Esophagus squamous epithelium (tissue), 5 donors: ENCODE measurements at places on chromosomes 5 and 9.

DNA sequence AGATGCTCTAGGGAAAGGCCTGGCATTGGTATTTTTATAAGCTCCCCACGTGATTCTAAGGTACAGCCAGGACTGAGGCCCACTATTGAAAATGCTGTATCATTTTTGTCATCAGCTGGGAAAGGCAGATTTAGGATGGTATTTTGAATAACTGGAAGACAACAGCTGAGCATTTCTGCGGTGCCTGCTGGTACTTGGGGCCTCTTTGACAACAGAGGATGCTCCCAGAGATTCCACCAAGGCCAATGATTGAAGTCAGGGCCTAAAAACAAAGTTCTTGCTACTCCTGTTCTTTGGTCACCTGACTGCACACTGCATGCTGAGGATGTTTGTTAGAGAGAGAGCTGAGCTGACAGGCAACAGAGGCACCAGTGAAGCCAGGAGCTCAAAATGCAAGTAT is 8.1 kb downstream of the FBLL1 start:
- no peak for DNase-seq

DNA sequence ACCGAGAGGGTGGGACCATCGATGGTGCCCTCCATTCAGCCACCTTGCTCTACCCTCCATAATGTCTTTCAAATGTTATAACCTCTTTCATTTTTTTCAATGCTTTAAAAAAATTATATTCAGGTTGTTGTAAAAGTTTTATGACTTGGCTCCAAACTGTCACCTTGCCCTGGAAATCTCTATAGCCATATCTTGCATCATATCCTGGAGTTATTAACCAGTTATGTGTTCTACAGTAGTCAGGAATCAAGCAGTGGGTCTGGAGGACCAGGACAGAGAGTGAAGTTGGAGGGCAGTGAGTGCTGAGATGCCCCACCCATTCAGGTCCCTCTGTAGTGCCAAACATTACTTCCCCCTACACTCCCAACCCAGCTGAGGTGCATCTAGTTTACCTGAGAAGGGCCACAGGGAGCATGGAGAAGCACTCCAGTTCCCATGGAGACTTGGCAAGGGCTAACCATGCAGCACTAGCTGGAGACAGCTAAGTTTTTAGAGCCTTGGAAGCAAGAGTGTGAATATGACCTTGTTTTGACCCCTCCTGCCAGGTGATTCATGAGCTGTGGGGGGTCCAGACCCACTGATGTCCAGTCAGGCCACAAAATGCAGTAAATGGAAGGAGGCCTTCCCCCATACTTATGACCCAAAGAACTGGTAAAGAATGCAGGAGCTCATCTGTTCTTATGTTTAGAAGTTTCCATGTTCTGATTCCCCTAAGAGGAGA is 5.5 kb downstream of the IFNA8 start:
- no peak for DNase-seq

DNA sequence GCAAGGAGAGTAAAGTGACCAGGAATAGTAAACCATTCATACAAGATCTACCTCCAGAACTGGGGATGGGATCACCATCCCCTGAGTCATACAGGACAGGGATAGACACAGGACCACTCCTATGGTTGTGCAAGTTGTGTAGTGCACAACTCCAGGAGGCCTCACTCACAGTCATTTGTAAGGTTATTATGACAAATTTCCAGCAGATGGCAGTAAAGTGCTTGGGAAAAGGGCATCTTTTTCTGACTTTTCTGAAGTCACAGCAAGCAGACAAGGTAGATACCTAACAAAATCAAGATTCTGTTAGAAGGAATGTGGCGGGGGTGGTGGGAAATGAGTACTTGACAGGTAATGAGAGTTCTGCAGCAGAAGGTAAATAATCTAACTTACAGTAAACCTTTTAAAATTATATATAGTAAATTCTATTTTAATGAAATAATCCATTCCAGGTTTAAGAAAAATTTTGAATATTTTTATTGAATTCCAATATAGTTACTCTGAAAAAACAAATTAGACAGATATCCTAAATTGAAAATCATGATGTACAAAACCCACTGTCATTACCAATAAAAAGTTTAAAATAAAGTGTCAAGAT is 16.7 kb upstream of the KIF27 start:
- DNase-seq = no peak

- no peak for DNase-seq
Measured at GRCh38 chr9:135714242-135715055, 12.5 kb downstream of the KCNT1 start.

- DNase-seq = no peak
Measured at GRCh38 chr9:27847818-27848217, 274.5 kb upstream of the C9orf72 start.

GRCh38 chr5:67292201-67292940 is 95.8 kb upstream of the CD180 start:
- DNase-seq = no peak

DNA sequence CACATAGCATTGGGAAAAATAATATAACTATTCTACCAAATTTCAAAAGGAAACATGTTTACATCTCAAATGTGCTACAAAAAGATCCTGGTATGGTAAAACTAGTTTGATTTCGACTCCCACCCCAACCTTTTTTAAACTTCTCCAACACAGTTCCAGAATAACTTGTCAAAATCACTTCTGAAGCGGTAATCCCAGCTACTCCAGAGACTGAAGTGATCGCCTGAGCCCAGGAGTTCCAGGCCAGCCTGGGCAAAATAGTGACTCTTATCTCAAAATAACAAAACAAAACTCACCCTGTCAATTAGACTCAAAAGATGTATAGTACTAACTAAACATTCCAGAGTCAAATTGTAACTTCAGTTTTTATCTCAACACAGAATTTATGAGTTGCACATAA is 71.3 kb upstream of the RNF38 start:
- DNase-seq = no peak

DNA sequence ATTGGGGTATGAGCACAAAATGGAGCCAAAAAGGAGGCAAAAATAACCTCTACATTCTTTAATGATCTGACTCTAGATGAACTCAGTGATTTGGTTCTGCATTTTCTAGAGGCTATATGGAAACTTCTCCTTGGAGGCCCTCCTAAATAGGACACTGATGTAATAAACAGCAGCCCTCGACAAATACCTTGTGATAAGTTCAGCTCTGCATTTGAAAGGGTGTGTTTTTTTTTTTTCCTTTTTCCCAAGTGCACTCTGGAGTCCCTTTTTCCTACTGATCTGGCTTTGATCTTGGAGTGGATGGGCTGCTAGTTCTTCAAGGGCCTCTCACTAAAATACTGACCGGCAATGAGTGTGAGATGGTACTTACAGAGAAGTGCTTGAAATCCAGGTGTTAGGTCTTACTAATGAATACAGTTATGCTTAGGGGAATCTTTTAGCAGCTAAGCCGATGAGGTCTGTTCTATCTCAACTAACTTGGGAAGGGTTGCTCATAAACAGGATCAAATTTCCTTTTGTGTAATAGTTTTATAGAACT is 161.7 kb downstream of the MAST4 start:
- no peak for DNase-seq

DNA sequence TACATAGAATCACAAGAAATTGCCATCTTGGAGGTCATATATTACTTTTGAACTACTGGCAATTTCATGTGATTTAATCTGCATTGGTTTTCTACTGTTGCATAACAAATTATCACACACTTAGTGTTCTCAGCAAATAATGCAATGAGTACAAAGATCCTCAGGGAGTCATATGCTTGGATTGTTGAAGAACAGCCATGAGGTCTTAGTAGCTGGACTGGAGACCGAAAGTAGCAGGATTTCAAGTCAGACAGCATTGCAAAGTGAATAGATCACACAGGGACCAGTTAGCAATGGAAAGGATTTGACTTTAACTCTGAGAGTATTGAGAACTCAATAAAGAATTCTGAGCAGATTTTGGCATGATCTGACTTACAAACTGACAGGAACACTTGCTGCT is 32.2 kb upstream of the FRMD3 start:
- DNase-seq = no peak

- no peak for DNase-seq
Measured at GRCh38 chr5:163345216-163345615, 92.2 kb upstream of the CCNG1 start.

DNA sequence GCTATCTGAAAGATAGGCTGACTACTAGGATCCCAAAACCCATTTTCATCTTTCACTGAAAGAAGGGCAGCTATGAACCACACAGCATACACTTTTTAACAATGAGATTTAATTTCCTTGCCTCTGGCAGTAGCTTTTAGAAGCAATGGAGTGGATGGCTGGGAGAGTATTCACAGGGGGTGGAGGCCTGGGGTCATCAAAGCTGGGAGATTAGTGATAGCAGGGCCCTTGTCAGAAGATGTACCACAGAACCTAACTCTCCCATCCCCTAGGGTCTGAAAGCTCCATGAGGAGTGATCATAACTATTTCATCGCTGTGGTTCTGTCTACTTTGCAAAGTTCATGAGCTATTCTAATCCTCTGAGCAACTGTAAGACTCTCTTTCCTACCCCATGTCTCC is 332.2 kb downstream of the PRELID2 start:
- no peak for DNase-seq

DNA sequence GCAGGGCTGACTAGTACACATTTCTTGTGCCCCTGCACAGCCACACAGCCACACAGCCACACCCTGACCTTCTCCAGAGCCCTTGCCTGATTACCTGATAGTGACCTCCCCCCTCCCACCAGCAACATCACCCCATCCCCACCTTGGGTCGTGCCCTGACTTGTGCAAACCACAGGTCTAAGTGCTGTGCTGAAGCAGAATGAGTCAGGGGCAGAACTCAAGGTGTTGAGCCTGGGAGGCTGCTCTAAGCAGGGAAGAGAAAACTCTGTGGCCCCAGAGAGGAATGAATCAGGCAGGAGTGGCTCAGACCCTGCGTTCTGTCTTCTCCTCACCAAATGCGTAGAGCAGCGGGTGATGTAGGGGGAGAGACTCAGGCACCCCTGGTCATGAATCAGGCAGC is 24.3 kb upstream of the FAT2 start:
- DNase-seq = no peak

GRCh38 chr9:114046875-114047274 is 31.2 kb downstream of the AMBP start:
- no peak for DNase-seq

GRCh38 chr5:123659011-123659410 is 147.0 kb downstream of the CSNK1G3 start:
- no peak for DNase-seq
